Stimulated activated CD4-positive, alpha-beta T cell treated with anti-CD3 and anti-CD28 coated beads, Interleukin-12 subunit alpha, Interleukin-12 subunit beta, amount 100 ng/mL, for 48 hours (primary cell): ENCODE measurements at places on chromosomes 11 and 22.

DNA sequence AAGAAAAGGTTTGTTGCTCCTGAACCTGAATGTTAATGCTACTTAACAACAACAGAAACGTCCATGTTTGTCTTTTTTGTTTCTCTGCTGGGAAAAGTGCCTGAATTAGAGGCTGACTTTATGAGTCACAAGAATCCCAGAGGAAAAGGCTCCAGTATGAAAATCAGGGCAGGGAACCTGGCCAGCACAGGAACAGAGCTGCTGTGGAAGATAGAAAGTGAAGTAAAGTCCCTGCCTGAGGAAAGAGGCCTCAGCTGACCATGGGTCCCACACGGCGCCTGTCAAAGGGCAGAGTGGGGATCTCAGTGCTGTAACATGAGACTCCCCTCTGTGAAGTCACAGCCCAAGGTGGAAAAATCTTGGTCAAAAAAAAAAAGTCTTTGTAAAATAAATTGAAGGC, 632.3 kb upstream of the CCDC90B start:
- DNase-seq, result no peak

DNA sequence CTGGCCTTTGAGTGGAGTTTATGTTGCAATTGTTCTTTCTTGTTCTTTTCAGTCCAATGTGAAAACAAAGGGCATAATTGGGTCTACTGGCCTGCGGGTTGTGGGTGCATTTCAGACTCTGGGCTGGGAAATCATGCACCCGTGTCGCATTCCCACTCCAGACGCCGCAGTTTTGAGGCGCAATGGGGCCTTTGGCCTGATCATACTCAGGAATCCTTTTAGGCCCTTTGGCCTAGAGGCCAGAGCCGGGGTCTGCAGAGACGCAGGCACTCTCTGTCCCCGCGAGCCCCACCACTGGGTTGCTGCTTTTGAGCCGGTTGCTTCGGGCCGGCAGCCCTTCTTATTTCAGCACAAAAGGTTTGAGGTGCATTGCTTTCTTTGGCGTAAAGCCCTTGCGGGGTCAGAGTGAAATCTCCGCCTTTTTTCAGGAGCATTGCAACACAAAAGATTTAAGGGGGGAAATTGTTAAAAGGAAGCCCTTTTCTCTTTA, 48.4 kb upstream of the DBX1 start:
- no peak for DNase-seq

- no peak for DNase-seq
These were observed 579.3 kb downstream of the BUD13 start for GRCh38 chr11:116193321-116194131.

DNA sequence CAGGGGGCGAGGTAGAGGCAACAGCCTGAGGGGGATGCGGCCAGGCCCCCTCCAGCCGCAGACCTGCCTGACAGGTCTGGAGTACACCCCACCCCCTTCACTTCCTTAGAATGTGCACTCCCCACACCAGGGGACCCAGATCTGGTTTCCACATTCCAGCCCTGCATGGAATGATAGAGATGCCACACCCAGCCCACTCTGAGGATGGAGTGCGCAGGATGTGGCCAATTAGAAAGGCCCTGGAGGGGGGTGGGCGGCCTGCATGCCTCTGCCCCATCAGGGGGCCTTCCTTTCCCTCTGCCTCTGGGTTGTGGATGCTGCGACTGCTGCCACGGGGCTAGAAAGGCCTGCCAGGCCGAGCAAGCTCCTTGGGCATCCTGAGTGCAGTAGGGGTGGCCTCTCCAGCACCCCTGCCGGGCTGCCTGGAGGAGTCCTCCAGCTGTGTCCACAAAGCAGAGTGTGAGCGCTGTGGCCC, 28.2 kb upstream of the MGAT3 start:
- DNase-seq, result no peak

- DNase-seq, result no peak
These were observed 9.4 kb upstream of the TRIM29 start for GRCh38 chr11:120147094-120147949.

GRCh38 chr11:71218789-71219499, 33.4 kb downstream of the SHANK2 start:
- no peak for DNase-seq

DNA sequence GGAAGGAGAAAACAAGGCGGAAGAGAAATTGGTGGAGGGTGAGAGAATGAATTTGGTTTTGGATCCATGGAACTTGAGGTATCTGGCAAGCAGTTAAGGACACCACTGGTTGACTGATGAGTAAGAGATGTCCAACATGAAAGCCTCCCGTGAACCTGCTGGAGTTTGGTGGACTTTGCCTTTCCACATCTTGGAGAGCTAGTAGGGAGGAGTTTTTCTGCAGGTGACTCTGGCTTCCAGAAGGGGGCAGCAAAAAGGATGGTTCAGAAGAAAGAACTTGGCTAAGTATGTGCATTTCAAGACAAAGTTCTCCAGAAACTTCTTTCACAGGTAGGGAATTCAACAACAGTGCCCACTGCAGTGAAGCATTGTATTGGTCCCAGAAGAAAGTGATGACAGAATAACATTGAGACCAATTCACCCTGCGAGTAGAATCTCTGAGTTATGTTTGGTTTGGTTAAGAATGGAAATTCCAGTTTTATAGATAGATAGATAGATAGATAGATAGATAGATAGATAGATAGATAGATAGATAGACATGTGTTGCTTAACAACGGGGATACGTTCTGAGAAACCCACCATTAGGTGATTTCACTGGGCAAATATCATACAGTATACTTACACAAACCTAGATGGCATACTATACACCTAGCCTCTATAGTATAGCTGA, 28.5 kb downstream of the DCDC1 start:
- peak; percentile 0 for DNase-seq

DNA sequence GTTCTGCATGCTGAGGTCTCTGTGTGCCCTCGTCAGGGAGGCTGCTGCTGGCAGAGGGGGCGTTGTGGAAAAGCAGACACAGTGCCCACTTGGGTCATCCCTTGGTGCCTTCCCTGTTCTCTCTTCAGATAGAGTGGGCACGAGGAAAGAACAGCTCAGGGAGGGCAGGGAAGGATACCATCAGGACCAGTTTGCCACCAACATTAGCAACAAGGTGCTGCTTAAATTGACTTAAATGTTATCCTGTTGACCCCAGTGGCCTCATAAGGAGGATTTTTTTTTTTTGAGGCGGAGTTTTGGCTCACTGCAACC, 91.2 kb downstream of the BCR start:
- DNase-seq, result no peak

- DNase-seq, result no peak
These were observed 8.9 kb downstream of the PATL1 start for GRCh38 chr11:59659981-59660380.

DNA sequence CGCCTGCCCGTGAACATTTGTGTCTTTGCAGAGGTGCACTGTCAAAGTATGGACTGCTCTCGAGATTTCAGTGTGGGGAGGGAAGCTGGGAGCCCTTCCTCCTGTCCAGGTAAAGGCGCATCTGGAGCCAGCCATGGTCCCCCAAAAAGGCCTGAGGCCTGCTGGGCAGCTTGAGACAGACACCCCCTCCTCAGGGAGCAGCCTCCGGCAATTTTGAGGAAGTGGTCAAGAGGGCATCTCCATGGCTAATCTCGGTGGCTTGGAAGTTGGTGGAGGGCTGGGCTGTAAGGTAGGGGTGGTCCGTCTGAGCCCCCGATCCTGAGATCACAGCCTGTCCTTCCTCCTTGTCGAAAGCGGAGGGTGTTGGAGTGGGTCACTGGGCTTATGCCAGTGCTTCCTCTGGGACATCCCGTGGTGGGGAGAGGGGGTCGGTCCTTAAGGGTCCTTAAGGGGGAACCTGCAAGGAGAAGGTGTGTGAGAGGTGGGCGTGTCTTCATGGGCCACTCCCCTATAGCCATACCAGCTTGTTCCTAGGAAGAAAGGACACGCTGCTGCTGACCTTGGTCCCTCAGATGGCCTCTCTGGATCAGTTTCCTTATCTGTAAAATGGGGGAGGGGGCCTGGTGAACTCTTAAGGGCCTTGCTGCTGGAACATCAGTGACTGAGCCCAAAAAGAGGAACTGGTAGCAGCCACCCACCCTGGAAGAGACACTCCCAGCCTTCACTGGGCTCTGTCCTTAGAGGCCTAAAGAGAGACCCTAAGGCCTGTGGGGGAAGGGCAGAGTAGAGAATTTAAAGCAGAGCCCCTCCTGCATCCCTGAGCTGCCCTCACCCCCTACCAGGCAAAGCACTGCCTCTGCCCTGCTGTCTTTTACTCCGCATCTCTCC, 2.6 kb downstream of the KCNC1 start:
- no peak for DNase-seq

- no peak for DNase-seq
These were observed 33.7 kb downstream of the TSPAN18 start for GRCh38 chr11:44760477-44760872.

- DNase-seq, result no peak
These were observed 74.4 kb downstream of the SLC36A4 start for GRCh38 chr11:93123351-93123898.

DNA sequence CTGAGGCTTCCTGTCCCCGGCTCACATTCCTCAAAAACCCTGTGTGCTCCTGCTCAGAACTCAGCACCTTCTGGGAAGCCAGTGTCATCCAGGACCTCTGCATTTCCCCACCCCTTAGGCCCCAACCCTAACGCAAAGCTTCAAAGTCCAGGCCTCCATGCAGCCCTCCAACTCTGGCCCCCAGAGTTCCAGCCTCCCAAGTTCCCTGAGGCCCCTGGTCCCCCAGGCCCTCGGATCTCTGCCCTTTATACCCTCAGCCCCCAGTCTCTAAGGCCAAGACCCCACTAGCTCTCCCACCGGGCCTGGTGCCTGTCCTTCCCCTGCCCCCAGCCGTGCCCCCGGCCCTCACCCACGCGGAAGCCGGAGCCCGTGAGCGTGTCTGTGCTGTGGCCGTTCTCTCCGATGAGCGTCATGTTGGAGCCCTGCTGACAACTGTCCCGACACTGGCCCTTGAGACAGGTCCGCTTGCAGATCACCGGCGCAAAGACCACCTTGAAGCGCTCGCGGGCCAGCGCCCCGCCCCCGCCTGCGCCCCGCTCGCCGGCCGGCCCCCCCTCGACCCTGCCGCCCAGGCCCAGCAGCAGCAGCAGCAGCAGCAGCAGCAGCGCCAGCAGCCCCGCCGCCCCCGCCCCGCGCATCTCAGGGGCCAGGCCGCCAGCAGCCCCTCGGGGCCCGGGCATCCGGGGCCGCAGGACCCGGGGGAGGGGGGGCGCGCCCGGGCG, 718 bp downstream of the LTBP3 start:
- DNase-seq, result no peak

DNA sequence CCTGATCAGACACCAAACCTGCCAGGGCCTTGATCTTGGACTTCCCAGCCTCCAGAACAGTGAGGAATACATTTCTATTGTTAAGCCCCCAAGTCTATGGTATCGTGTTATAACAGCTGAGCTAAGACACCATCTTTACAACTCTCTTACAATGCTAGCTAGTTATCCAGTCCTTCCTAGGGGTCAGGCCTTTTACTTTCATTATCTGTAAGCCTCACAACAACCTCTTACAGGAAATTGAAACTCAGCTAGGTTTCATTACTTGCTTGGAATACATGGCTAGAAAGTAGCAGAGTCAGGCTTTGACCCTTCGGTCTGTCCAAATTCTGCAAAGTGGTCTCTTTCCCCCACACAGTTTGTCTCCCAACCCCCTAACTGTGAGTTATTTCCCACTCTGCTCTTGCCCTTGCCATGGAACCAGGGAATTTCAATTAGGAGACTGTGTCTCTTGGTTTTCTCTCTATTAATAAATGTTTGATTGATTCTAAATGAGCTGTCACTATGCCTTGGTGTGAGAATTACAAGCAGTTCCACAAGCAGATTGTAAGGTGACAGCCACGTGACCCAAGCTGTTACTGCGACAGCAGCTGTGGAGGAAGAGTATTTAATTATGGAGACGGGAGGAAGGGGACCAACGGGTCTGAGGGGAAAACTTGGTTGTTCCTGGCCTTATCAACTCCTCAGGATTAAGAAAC, 38.4 kb upstream of the CLMP start:
- DNase-seq, result no peak

DNA sequence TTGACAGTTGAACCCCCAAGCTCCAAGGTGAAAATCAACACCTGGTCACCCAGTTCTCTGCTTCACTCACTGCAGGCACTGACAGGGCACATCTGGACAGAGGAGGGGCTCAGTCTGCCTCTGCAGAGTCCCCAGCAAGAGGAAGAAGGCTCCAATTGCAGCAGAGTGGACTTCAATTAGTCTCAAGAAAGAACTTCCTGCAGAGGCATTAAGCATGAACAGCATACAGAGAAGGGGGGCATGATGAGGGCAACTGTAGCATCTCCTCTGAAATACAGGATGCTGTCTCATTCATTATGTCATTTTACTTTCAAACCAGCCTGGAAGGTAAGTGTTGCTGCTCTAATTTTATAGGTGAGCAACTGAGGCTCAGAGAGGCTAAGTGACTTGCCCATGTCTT, 11.1 kb downstream of the GDPD5 start:
- DNase-seq, result no peak

GRCh38 chr11:115616971-115617370, 112.8 kb upstream of the CADM1 start:
- no peak for DNase-seq

GRCh38 chr11:617912-618682, 2.3 kb upstream of the IRF7 start:
- no peak for DNase-seq

GRCh38 chr11:27717801-27718229, 17.6 kb upstream of the BDNF start:
- no peak for DNase-seq

GRCh38 chr11:70948855-70949531, 303.4 kb downstream of the SHANK2 start:
- no peak for DNase-seq

GRCh38 chr22:24584871-24585411, 7.9 kb downstream of the LRRC75B start:
- DNase-seq, result no peak

GRCh38 chr22:48357196-48357595, 1470.5 kb downstream of the BRD1 start:
- no peak for DNase-seq

DNA sequence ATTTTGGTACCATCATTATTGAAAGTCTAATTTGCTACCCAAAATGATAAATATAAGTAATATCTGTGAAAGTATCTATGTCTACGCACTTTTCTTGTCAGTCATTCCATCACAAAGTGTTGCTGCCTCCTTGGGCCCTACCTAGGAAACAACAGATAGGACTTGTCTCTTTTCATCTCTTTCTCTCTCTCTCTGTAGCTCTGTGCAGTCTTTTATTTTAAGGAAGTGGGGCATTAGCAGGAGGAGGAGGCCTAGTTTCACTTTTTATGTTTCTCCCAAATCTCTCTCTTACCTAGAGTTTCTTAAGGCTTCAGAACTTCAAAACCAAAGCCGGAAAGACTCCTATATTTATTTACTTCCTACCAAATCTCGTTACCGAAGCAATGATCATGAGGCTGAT, 354.8 kb upstream of the LUZP2 start:
- no peak for DNase-seq

DNA sequence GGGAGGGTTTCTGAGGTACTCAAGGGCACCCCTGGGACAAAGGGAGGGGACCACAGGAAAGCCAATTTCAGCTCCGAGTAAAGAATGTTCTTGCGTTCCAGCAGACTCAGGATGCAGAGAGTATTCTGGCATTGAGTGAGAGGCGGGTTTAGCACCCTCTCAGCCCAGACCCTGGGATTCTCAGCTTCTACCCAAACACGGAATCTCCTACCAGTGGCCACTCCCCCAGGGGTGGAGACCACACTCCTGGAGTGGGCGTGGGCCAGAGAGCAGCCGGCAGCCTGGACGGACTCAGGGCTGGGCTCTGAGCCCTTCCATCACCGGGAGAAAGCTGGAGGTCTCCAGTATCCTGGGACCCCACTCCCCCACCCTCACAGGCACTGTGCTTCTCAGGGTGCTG, 26.1 kb upstream of the TTLL12 start:
- no peak for DNase-seq

GRCh38 chr11:45929486-45930030, 7.1 kb downstream of the LARGE2 start:
- DNase-seq, result no peak
